Activated T-cell treated with anti-CD3 and anti-CD28 coated beads, Interleukin-2, amount 50 U/mL, for 72 hours (primary cell): ENCODE measurements at places on chromosomes 7 and 10. TPM values are rescaled to one million over a fixed set of nuclear protein-coding genes. Genes with fewer than 3 reads are reported as not detected.

GRCh38 chr7:42012786-42013360 lies 224.1 kb downstream of the GLI3 start:
- H3K36me3 ChIP-seq, result no peaks in the 10 kb centered on the region
- H3K27me3 ChIP-seq, result peaks cover 9% of the 10 kb centered on the region
- DNase-seq, result no peak

DNA sequence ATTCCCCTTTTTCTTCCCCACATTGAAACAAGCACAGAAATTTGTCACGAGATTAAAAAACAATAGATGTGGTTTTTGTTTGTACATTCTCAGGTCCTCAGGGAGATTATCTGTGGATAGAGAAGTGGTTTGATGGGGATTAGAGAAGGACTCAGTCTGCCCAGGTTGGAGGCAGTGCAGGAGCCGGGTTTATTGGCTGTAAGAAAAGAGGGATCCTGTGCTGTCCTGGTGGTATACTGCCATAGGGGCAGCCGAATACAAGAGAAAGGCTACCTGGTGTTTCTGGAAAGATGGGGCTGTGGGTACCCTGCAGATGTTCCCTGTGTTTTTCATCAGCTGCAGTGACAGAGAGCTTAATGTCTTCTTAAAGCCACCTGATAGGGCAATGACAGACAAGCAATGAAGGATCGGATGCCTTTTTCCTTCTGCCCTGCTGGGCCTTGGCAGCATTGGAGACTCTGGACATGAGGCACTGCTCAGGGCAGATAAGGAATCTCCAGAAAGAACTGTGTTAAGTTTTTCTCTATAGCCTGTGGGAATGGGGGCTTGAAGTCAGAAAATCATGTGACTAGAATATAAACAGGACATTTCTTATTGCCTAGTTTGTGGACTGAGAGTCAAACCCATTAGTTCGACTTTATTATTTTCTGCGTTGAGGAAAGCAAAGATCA lies 18.1 kb upstream of the GPR141 start:
- H3K27me3 ChIP-seq, result peaks cover 11% of the 10 kb centered on the region
- H3K4me1 ChIP-seq, result no peaks in the 10 kb centered on the region
- DNase-seq, result no peak
- no peaks in the 10 kb centered on the region for H3K36me3 ChIP-seq
- no peak overlapping the region for H3K27ac ChIP-seq

- H3K27ac ChIP-seq, result no peak overlapping the region
- no peak for DNase-seq
- no peak overlapping the region for H3K4me3 ChIP-seq
These were observed 379.4 kb upstream of the SEMA3D start for GRCh38 chr7:85566095-85566794.

- peaks cover 7% of the 10 kb centered on the region for H3K36me3 ChIP-seq
- peak overlapping the region; percentile 45 for H3K4me3 ChIP-seq
- H3K27me3 ChIP-seq, result peaks cover 16% of the 10 kb centered on the region
These were observed 15.8 kb upstream of the ADAMTS14 start for GRCh38 chr10:70656489-70656888.

DNA sequence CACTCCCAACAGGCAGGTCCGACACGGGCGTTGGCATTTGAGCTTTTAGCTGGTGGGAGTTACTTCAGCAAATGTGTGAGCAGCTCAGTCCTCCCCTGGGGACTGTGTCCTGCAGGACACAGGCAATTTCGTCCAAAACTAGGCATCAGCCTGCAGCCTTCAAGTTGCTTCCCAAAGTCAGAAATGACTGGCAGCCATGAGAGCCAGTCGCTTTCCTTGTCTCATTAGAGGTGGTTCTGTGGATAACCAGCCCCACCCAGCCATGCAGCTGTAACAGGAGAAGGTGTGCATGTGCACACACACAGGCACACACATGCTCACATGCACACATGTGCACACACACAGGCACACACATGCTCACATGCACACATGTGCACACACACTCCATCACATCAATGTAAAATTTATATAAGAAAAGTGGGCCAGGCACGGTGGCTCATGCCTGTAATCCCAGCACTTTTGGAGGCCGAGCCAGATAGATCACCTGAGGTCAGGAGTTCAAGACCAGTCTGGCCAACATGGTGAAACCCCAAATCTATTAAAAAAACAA lies 138.8 kb upstream of the TCERG1L start:
- H3K4me3 ChIP-seq, result no peak overlapping the region
- H3K4me1 ChIP-seq, result peaks cover 4% of the 10 kb centered on the region
- H3K36me3 ChIP-seq, result no peaks in the 10 kb centered on the region
- DNase-seq, result no peak

DNA sequence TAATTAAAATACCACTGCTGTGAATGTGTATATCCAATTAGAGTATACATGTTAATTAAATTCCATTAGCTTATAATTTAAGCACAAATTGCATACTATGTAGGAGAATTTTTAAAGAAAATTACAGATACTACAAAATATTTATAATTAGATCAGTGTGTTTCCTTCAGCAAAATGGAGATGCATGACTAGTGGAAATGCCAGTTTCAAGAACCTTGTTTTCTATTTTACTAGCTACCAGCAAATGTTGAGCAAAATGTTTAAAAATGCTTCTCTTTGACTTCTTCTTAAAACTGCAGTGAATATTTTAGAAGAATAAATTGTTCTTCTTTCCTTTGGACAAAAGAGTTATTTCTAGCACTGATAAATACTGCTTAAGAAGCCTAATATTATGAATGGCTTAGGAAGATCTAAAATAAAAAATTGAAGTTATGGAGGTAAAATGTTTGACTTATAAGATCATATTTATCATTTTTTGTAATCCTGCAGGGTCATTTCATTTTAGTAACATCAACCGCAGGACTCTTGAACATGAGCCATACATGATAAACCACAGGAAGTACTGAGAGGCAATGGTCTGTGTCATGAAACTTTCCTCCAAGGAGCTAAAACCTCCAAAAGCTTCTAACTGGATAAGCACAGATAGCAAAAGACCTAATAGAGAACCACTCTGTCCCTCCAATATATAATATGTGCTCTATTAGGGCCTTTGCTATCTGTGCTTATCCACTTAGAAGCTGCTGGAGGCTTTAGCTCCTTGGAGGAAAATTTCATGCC lies 1066.0 kb upstream of the CELF2 start:
- H3K27me3 ChIP-seq, result no peaks in the 10 kb centered on the region
- DNase-seq, result no peak
- no peaks in the 10 kb centered on the region for H3K4me1 ChIP-seq
- H3K27ac ChIP-seq, result no peak overlapping the region
- no peaks in the 10 kb centered on the region for H3K36me3 ChIP-seq

DNA sequence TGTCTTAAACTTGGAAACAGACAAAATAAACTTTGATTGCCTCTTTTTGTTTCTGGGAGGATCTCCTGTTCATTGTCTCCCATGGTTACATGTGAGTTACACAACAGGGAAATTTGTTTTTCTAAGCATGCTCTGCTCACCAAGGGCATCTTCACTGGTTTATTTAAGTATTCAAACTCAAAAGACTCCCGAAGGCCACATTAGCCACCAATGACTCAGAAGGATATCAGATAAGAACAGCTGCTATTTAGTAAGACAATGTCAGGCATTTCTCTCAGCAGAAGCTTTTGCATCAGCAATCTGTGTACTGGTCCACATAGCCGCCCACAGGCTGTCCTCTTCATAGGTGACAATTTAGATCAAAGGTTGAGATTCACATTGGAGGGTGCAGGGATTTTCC lies 19.3 kb downstream of the OR6B1 start:
- no peaks in the 10 kb centered on the region for H3K4me1 ChIP-seq
- no peak for DNase-seq
- no peaks in the 10 kb centered on the region for H3K36me3 ChIP-seq
- no peak overlapping the region for H3K4me3 ChIP-seq
- H3K27me3 ChIP-seq, result peaks cover 6% of the 10 kb centered on the region

GRCh38 chr7:133297093-133297492 lies 44.2 kb downstream of the EXOC4 start:
- no peak for DNase-seq
- H3K27me3 ChIP-seq, result no peaks in the 10 kb centered on the region
- no peaks in the 10 kb centered on the region for H3K4me1 ChIP-seq
- no peak overlapping the region for H3K27ac ChIP-seq

GRCh38 chr7:74453322-74454011 lies at the start of gene GTF2IRD1:
GTF2IRD1 (plus strand) TSS chr7:74453906; CDS start chr7:74508081, 54,175 bp downstream.
- DNase-seq, result peak; percentile 53
- peak within 1 kb of the TSS; percentile 85 for H3K4me3 ChIP-seq
- peaks cover 6% of the 10 kb centered on the region for H3K36me3 ChIP-seq
- peak within 1 kb of the TSS; percentile 91 for H3K27ac ChIP-seq
- H3K27me3 ChIP-seq, result peaks cover 7% of the 10 kb centered on the region

The ATRNL1 gene
- total RNA-seq, result 0.94 TPM

The INTS1 gene
- total RNA-seq, result 63.9 TPM

The C10orf143 gene
- total RNA-seq, result 12.0 TPM

The PPIA gene
- total RNA-seq, result 1,316 TPM

The TMEM176B gene
- not detected for total RNA-seq

The NRAP gene
- total RNA-seq, result not detected
